ENCODE measurements at places on chromosomes 1 and 21.

- no peak for DNase-seq
Observed at GRCh38 chr1:44619261-44619900, 54.9 kb downstream of the TMEM53 start.

- no peak for DNase-seq
Observed at GRCh38 chr1:91537281-91537986, 36.8 kb downstream of the CDC7 start.

GRCh38 chr1:50423670-50424000, 392 bp upstream of the DMRTA2 start:
- no peak for DNase-seq

GRCh38 chr1:201022820-201023516, 546 bp downstream of the KIF21B start:
- DNase-seq = no peak

GRCh38 chr1:47703156-47703825, 265.4 kb downstream of the FOXD2 start:
- DNase-seq = no peak

GRCh38 chr1:67382292-67382691, 47.9 kb downstream of the SERBP1 start:
- DNase-seq = no peak

- DNase-seq = peak; percentile 9
Observed at GRCh38 chr1:64864018-64864940, 102.1 kb downstream of the JAK1 start.

DNA sequence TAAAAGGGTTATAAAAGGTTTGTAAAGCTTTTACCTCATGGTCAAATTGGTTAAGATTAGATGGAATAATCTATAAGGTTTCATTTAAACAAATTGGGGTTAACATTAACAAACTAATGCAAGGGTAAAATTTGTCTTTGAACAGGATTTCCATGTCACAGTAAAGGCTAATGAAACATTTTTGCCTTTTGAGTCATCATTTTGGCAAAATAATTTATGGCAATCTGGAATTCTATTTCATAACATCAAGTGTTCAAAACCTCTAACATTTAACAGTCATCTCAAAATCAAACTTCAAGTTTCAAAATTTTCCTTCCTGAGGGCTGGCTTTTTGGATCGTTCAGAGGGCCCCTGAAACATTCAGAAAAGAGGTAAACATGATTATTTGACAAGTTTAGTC, 6.6 kb upstream of the CD46 start:
- no peak for DNase-seq

DNA sequence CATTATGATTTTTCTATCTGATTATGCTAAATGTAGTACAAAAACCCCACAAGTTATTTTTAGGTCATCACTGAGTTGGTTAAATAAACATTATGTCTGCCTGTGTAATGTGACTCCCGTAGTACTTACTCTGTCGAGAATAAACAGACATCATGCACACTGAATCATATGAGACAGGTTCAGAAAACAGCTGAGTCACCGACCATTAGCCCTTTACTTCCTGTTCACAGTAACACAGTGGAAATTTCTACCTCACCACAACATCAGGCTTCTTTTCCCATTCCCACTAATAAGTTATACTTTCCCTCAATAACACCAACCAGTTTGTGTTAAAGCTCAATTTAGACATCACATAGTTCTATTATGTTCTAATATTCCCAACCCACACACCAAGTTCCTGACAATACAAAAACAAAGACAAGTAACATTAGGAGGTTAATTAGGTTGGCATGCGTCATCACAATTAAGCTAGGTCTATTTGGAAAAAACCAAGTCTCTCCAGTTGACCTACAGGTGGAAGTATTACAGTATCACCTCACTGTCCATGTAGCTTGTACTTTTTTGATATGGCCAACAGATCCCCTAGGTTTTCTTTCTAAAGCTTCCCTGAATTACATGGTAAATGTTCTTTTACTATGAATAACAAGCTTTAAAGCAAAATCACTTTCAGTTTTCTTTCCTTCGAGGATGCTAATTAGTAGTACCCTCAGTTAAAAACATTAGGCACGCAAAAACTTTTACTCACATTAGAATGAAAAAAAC, 154.2 kb downstream of the EIF4G3 start:
- DNase-seq = no peak

DNA sequence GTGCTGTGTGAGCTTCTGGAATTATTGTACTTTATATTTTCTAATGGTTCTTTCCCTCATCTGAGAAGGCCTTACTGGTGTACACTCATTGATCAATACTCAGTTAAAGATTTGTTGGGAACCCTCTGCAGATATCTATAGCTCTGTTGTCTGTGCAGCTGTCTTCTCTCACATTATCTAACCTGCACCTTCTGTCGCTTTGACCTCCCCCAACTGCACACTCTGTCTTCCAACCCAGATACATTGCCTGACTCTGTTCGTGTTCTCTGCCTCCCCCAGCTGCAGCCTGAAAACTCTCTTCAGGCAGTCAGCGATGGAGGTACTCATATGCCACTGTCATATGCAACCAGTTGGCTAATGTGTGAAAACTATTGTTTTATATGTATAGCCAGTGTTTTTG, 334.3 kb downstream of the NCAM2 start:
- no peak for DNase-seq

Measured in activated naive CD4-positive, alpha-beta T cell treated with anti-CD3 and anti-CD28 coated beads, Interleukin-2, amount 50 U/mL, for 72 hours (primary cell).